ENCODE measurements at places on chromosomes 12 and 14.

GRCh38 chr12:42473130-42473529 is 116.4 kb downstream of the PRICKLE1 start:
- no peak for DNase-seq

DNA sequence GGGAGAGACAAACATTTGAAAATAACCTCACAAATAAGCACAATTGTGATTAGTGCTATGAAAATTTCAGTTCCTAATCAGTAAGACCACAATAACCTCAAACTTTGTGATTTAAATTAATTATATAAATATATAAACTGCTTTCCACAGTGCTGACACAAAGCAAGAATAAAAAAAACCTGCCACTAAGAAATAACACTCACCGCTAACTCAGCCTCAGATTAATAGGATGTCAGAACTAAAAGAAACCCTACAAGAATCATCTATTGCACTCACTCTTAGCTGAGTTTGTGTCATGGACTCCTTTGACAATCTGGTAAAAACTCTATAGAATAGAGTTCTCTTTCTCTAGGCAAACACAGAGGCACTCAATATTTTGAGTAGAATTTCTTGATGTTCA is 68.4 kb downstream of the SLC41A2 start:
- DNase-seq, result no peak

DNA sequence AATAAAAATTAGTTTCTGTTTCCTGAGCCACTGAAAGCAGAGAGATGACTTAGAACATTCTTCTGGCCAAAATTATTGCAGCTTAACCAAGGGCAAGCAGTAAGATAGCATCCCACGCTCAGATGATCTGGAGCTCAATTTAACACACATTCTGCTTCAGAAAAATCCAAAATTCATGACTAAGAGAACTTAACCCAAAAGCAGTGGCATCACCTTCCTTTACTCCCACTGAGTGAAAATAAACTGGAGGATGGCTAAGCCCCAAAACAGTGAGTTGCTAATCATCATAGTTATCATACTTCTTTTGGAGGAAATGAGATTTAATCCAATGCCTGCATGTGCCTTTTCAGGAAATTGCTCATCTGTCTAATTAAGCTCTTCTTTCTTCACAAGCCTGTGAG is 195.4 kb downstream of the DUSP6 start:
- DNase-seq, result no peak

DNA sequence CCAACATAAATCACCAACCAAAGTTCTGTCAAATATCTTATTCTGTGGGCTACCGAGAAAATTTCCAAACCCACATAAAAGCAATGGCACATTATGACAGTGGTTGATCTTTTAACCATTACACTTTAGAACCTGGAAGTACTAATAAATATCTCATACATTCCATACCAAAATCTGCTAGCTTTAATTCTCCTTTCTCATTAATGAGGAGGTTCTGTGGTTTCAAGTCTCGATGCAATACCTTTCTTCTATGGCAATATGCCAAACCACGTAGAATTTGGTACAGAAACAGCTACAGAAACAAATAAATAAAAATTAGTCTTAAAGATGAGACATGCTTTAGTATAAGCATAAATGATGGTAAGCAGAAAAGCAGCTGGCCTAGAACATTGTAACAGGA is 100.7 kb downstream of the ELK3 start:
- no peak for DNase-seq

GRCh38 chr12:100919116-100919515 is 124.5 kb downstream of the ANO4 start:
- DNase-seq, result no peak

DNA sequence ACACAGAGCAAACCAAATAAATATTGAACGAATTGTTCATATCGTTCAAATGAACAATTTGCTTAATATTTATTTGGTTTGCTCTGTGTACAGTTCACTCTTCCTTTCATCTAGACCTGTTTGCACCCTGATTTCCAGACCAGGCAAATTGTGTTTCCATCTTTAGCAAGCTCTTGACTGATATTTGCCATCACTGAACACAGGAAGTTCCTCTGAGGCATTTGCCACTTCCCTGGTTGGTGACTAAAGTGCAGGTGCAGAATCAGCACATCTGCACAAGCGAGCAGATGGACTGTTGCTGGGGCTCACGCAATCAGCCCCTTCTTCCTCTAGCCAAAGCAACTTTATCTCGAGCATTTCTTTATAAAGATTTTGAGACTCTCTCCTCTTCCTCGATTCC is 112.9 kb downstream of the DAAM1 start:
- no peak for DNase-seq

DNA sequence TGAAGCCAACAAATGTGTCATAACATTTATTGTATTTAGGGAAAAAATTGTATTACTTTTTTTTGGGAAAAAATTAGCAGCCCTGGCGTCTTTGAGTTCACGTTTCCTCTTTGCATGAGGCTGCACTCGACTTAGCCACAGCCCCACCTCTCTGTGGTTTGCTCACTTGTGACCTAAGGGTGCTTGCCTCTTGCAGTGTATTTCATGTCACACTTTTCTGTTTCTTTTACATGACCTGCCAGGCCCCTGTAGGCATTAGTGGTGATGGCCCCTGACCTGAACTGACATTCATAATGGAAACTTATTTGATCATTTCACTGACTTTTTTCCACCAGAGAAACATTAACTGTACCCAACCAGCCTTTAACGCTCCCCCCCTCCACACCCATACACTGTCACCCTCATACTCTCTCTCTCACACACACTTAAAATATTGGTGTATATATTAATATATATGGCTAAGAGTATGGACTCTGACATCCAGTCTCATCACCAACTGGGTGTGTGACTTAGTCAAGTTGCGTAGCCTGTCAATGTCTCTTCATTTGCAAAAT is 122.9 kb downstream of the PRKCH start:
- DNase-seq, result no peak

- DNase-seq, result peak; percentile 71
Observed at GRCh38 chr14:22852940-22853767, 16.8 kb downstream of the MMP14 start.

GRCh38 chr12:8065991-8066594 is at the start of gene C3AR1:
C3AR1 (minus strand) TSS chr12:8066359; CDS start chr12:8060185, 6,174 bp downstream.
- DNase-seq, result no peak

GRCh38 chr14:53430870-53431269 is 277.7 kb upstream of the DDHD1 start:
- DNase-seq, result no peak

- DNase-seq, result no peak
Observed at GRCh38 chr12:76563061-76563460, 3.5 kb upstream of the OSBPL8 start.

GRCh38 chr14:41505491-41505890 is 101.2 kb upstream of the LRFN5 start:
- DNase-seq, result no peak

DNA sequence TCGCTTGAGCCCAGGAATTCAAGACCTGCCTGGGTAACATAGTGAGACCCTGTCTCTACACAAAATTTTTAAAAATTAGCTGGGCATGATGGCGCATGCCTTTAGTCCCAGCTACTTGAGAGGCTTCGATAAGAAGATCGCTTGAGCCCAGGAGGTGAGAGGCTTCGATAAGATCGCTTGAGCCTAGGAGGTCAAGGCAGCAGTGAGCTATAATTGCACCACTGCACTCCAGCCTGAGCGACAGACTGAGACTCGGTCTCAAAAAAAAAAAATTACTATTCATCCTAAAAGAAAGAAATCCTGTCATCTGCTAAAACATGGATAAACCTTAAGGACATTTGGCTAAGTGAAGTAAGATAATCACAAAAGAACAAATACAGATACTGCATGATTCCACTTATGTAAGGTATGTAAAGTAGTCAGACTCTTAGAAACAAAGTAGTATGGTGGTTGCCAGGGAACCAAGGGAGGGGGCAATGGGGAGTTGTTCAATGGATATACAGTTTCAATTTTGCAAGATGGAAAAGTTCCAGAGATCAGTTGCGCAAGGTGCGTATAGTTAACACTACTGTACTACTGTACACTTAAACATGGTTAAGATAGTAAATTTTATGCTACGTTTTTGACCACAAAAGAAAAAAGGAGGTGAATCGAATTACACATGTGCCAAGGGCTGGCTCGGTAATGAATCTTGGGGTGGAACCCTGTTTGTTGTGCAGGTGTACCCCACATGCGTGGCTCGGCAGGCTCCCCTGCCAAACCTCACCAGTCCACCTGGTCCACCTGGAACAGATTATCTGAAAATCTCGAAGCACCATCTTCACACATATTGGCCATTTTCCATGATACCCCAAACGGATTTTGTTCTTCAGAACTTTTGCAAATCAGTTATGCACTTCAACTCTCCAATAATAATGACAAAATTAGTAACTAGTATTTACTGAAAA is 18.3 kb upstream of the ATP2A2 start:
- no peak for DNase-seq

DNA sequence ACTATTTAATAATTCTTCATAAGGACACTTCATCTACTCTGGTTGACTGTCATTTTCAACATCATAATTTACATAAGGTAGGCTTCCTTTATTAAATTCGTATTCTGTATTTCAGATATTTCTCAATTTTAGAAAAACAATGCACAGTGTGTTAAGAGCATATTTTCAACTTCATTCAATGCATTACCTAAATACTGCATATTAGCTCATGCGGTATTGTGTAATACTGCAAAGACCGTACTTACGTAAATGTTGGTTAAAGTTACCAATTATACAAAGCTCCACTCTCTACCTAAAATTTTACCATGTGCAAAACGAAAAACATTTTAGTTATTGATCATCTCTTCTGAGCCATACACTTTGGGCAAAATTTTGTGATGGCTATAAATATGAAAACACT is 62.8 kb downstream of the EXOC5 start:
- no peak for DNase-seq

GRCh38 chr14:95138876-95139275 is 18.5 kb downstream of the DICER1 start:
- no peak for DNase-seq

DNA sequence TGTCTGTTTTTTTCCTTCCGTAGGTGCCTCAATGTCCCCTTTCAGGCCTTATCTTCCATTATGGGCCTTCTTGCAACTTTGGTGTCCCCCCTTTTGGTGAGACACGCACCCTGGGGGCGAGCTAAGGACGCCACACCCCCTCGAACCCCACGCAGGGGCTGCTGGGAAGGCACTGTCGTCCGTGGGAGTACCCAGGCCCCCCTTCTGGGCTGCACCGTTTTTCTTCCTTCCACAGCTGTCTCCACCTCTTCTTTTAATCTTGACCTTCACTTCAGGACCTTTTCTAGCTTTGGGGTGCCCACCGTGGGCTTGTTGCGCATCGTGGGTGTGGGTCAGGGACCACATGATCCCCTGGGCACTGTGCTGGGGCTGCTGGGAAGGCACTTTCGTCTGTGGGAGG is 271.8 kb downstream of the ALG10 start:
- no peak for DNase-seq

- no peak for DNase-seq
Observed at GRCh38 chr12:116087962-116088361, 189.5 kb downstream of the MED13L start.

- DNase-seq, result no peak
Observed at GRCh38 chr12:24425601-24425970, 476.1 kb upstream of the SOX5 start.

DNA sequence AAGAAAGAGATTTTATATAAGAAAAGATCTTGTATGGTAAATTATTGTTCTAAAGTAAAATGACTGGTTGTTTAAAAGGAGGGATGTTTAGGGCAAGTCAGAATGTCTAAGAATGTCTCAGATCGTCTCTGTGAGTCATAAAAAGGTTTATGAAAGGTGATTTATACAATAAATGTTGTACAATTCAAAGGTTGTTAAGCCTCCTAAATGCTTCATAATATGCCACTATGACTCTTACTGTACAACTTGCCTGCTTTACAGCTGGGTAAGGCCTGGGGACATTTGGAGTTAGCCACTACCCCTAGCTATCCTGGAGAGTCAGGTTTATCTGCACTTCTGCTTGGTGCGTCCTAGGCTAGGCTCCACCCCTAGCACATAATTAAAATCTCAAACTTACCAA is 927.4 kb downstream of the FSCB start:
- no peak for DNase-seq

GRCh38 chr14:65423982-65424381 is 11.5 kb downstream of the FUT8 start:
- DNase-seq, result peak; percentile 26

All from NCI-H1436 (cell line).